ENCODE measurements at places on chromosomes 13 and 19.

- DNase-seq = no peak
Observed at GRCh38 chr19:12800923-12801465, 606 bp downstream of the PRDX2 start.

DNA sequence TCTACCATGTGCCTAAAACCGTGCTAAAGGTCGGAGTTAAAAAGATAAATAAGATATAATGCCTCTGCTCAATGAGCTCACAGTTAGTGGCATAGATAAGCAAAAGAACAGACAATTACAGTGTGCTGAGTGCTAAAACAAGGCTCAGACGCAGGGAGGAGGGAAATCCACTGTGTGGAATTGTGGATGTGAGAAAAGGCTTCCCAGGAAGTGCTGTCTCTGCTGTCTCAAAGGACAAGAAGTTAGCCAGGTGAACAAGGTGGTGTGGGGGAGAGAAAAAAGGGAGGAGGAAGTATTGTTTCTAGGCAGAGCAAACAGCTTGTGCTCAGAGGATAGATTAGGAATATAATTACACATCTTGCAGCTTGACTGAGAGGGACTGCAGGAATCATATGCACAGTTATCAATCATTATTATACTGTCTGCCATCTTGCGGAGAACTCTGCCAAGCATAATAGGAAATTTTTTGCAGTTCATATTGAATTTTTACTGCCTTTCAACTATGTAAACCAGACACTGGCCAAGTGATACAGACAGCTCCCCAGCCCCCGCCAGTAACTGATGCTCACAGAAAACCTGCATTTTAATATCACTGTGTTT is 9.3 kb downstream of the C13orf42 start:
- DNase-seq = no peak

DNA sequence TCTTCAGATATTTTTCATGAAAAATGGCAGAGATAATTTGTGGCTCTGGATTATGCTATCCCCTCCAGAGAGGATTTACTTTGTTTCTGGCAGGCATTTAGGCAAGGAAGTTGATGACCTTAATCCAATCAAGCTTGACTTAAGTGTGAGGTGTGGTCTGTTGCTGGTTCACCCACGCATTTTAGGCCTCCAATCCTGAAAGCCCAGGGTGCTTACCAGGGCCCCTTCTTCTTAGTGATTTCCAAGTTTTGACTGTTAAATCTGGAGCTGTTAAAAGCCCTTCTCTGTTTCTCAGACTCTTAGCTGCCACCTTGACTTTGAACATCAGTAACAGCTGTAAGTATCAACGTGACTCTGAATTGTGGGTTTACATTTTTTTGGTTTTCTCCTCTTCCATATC is 161.8 kb downstream of the DNAJC15 start:
- DNase-seq = no peak

DNA sequence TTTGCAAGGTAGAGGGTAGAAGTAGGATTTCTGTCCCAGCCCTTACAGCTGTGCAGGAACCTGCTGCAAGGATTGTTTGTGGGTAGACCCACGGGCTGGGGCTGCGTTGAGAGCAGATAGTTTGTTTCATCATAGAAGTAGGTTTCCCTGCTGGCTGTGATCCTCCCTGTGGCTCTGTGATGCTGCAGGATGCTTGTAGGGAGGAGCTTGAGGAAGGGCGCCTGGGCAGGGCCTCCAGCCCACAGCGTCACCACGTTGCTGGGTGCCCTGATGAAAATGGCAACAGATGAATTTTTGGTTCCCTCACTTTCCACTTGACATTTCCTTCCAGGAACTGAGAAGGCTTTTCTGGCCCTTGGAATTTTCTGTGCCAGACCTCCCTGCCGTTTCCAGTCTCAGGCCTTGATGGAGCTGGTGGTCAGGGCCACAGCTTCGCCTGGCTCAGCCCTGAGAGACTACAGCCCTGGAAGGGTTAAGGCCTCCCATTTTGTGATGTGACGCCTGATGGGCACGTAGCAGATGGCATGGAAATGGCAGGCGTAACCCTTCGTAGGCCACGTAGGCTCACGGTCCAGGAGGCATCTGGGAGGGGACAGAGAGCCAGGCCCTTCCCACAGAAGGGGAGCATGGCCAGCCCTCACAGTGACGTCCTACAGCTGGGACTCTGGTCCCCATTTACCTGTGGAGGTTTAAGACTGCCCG is 42.2 kb downstream of the GATAD2A start:
- DNase-seq = no peak

GRCh38 chr19:5288347-5288739 is 52.3 kb downstream of the PTPRS start:
- no peak for DNase-seq

DNA sequence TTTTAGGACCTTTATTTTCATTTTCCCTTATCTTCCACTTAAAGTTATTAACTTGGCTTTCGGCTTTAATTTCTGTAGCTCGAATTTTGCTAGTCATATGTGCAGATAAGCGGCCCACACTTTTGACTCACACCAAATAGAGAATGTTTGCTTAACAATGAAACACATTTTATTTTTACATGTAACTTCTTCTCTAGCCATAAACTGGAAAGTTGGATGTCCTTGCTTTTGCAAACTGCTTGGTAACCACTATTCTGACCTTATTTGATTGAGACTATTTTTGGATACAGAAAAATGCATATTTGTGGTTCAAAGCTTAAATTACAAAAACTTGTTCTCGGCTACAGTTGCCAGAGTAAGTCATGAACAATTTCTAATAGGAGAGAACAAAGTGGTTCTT is 600.0 kb downstream of the KCTD12 start:
- peak; percentile 31 for DNase-seq

- no peak for DNase-seq
Observed at GRCh38 chr19:49362048-49362928, at the start of gene TEAD2. Gene TEAD2, minus strand, starts transcription at chr19:49362416. Its CDS starts 2,341 bp downstream, at chr19:49360075.

GRCh38 chr19:47663911-47664771 is 49.1 kb upstream of the EHD2 start:
- DNase-seq = peak; percentile 96

DNA sequence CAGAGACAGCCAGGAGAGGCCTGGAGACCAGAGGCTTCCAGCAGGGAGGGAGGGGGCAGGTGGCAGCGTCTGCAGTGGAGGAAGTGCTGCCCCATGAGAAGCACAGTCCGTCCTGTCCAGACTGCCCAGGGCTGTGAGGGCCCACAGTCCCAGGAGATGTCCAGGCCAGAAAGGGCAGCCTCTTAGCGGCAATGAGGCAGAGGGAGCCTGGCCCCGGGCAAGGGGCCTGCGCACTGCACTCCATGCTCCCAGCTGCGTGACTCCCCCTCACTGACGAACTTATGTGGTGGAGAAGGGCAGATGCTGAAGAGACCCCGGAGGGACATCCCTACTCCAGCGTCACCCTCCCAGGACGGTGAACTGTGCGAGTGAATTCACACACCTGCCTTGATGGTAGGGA is 115.3 kb downstream of the SOX1 start:
- no peak for DNase-seq

DNA sequence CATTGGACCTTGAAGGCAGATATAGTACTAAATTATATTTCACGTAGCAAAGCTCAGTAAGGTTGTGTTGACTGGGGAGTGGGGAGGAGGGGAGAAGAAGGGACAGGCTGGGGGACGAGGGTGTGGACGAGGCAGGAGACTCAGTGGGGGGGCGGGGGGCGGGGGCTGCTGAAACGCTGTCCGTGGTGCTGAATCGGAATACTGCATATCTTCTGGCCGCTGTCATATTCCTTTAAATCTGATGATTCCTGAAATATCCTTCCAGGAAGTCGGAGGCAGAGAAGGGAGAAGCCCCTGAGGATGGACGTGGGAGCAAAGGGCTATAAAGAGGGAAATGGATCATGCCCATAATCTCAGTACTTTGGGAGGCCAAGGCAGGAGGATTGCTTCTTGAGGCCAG is 34.7 kb upstream of the CASP14 start:
- DNase-seq = no peak

- no peak for DNase-seq
Observed at GRCh38 chr13:34730961-34731360, 211.1 kb upstream of the NBEA start.

DNA sequence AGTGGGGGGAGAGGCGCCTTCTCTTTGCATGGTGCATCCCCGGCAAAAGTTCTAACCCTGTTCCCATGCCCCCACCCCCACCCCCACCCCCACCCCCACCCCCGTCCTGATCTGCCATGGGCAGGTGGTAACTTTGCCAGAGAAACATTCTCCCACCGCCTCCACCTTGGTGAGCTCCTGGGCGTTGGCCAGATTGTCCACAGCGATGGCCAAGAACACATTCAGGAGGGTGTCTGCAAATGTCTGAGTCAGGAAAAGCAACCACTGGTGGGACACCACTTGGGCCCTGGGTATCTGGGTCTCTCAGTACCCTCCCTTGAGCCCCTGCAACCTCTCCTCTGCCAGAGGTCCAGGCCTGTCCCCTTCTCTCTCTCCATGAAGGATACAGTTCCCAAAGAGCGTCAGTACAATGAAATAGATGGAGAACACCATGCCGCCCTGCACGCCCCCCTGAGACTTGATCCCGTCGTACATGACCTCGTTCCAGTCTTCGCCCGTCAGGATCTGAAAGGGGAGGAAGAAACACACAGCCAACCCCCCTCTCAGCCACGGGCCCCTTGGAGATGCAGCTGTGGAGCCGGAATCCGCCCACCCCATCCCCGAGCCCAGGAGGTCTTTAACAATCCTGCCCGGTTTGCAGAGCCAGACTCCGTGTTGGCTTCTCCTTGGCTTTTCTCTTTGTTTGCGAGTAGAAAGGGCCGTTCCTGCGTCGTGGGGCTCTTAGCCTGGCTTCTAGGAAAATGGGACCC is 153.3 kb downstream of the IER2 start:
- DNase-seq = no peak

- peak; percentile 87 for DNase-seq
Observed at GRCh38 chr13:76711550-76712182, 174.5 kb downstream of the KCTD12 start.

- no peak for DNase-seq
Observed at GRCh38 chr13:100521851-100522617, 66.6 kb downstream of the GGACT start.

- no peak for DNase-seq
Observed at GRCh38 chr19:35851213-35852028, 883 bp downstream of the NPHS1 start.

DNA sequence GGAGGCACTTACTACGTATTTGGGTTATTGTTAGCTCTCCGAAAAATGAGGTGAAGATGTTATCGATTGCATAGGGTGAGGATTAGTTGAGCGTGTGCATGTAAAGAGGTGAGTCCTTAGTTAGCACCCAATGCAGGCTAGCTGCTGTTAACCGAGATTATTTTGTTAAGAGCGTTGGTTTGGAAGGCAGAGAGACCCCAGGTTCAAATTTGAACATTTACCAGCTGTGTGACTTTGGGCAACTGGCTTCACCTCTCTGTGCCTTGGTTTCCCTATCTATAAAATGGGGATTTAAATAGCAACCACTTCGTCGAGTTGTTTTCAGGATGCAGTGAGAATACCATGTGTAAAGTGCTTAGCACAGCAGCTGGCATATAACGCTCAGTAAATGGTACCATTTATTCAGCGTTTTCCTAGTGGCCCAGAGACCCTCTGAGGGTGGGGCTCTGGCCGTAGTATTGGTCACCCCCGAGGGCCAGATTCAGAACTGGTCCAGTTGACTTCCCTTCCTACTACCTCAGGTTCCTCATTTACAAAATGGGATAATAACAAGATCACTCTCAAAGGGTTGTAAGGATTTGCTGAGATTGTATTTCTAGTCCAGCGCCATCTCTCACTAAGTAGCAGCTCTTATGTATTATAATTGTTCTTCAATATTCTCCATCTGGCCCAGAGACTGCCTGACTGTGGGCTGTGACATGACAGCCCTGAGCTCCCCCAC is 887 bp downstream of the SIPA1L3 start:
- DNase-seq = no peak

- DNase-seq = no peak
Observed at GRCh38 chr13:32940601-32941000, 75.6 kb upstream of the KL start.

DNA sequence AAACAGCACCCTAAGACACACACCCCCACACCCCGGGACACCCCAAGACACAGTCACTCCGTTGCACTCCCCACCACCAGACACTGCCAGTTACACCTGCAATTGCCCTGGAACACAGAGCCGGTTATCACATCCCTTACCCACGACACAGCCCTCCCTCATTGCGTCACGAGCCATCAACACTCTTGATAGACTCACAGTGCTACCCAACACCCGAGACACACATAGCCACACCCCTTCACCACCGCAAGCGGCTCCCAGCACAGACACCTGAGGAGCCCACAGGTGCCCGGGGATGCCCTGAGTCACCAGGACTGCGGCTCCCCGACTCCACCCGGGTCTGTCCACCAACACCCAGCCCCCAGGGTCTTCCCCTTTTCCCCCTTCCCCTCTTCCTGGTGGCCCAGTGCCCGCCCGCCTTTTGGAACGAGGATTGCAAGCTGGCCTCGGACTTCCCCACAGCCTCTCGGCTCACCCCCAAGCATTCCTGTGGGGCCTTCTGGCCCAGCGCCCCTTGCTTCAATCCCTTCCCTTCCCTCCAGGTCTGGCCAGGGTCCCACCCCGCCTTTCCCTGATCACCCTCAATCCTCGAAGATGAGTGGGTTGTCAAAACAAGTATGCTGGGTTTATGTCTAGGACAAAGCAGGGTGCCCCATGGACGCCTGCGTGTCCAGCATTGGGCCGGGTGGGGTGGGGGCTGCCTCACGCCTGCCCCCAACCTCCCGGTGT is 1.7 kb upstream of the PTGER1 start:
- peak; percentile 34 for DNase-seq

GRCh38 chr19:40303765-40304164 is 18.6 kb upstream of the AKT2 start:
- no peak for DNase-seq

- no peak for DNase-seq
Observed at GRCh38 chr19:4083677-4084546, 17.2 kb upstream of the ZBTB7A start.

DNA sequence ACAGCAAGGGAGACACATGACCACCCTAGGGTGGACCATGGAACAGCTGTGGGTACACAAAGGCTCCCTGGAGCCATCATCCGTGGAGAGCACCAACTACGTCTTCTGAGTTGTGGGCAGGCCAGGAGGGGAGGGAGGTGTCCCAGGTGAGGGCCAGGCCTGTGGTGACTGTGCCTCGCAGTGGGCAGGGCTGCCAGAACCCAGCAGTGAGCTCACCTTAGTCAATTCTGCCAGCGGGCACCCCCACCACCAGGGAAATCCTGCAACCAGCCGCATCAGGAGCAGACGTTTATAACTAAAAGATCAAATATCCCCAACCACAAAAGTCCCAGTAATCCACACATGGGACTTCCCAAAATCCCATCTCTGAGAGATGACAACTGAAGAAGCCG is 19.6 kb downstream of the ELL start:
- DNase-seq = no peak

DNA sequence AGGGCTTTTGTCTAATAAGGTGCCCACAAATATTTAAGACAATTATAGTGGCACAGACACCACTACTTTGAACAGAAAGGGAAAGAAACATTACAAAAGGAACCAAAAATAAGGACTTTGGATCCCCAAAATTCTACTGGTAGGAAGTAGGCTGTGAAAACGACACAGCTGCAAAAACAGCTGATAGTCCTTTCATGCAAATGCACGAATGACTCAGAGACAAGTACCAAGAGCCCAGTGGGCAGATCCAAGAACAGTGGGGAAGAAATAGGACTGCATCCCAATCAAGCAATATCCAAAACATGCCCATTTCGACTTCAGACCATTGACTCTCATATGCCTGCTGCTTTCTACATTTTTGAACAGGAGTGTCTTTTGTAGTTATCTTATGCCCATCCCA is 269.4 kb upstream of the NBEA start:
- DNase-seq = no peak
